NCI-H226 (cell line): ENCODE measurements at places on chromosomes 5 and 9.

DNA sequence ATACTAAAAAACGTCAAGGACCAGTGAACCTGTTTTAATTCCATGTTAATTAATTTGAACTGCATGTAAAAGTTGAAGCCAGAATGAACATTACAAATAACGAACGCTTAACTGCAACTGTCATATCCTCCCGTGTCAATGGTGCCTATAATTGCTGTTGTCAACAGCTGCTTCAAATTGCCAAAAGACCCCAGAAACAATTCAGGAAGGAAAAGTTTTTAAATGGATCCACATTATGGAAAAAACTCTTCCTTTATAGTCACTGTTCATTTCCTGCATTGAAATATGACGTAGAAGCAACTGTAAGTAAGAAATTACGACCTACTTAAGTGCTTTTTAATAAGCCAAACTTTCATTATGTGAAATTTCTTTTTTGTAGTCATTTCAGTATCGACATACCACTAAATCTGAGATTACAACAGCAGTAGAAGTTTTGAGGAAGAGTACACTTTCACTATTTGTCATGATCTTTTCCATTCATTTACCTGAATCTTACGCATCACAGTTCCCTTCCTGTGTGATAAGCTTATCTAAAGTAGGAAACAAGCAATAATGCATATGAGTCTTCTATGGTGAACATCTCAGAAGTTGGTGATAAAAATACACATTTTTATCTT is 37.8 kb downstream of the MEF2C start:
- DNase-seq, result no peak

DNA sequence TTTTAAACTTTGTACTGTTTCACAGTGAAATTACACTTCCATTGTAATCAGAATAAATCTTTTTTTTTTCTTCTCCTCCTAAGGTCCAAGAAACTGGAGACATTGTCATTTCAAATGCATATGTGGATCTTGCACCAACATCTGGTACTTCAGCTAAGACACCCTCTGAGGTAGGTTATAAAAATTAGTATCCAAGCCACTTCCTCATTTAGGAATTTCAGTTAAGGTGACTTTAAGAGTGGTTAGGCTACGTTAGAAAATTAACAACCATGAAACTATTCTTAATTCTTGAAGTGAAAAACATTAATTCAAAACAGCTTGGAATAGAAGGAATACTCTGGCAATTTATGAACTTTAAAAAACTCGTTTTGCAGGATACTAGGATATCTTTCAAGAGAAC is 77.5 kb downstream of the HSD17B4 start:
- DNase-seq, result no peak

- peak; percentile 23 for DNase-seq
Observed at GRCh38 chr5:141664733-141665461, 13.7 kb upstream of the FCHSD1 start.

DNA sequence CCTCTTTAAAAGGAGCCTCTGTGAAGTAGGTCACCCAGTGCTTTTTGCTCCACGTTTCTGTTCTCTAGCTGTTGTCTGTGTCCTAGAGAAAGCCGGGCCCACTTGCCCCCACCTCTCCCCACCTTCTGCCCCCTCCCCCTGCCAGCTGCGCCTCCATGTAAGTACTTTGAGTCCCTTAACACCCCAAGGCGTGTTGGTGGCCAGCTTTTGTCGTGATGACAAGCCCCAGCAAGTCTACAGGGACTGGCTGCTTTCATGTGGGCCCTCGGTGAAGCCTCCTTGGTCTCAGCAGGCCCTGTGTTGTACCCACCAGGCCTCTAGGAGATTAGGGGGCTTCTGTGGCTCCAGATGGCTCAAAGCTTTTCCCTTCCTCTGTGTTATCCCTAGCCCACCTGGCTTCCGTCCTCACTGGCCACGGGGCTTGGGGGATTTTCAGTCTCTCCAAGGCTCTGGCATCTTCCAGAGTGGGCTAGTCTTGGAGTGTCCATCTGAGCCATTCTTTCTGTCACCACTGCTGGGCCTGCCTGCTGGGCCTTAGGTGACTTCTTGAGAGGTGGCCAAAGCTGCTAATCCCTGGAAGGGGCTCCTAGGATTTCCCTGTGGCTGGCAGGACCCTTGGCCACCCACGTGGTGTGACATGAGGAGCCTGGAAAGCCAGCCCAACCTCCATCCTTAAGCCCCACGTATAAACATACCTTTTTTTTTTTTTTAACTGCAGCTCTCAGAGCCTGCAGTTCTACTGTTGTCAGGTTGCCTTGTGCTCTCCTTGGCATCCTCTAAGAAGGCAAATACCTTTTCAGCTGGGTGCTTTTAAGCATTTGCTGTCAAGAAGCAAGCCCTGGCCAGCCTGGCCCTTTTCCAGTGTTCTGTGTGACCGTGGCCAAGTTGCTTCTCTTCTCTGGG is 1.1 kb upstream of the NDST1 start:
- DNase-seq, result no peak

- no peak for DNase-seq
Observed at GRCh38 chr5:111070272-111071134, 1.0 kb upstream of the TSLP start.

GRCh38 chr9:93960971-93961841 is 6.1 kb upstream of the BARX1 start:
- no peak for DNase-seq

- peak; percentile 10 for DNase-seq
Observed at GRCh38 chr9:119289740-119290433, 79.3 kb downstream of the BRINP1 start.
